Neuronal stem cell (in vitro differentiated cells): ENCODE measurements at places on chromosomes 3 and 15.

GRCh38 chr15:43463998-43464397, 29.0 kb downstream of the TP53BP1 start:
- no peak for DNase-seq

DNA sequence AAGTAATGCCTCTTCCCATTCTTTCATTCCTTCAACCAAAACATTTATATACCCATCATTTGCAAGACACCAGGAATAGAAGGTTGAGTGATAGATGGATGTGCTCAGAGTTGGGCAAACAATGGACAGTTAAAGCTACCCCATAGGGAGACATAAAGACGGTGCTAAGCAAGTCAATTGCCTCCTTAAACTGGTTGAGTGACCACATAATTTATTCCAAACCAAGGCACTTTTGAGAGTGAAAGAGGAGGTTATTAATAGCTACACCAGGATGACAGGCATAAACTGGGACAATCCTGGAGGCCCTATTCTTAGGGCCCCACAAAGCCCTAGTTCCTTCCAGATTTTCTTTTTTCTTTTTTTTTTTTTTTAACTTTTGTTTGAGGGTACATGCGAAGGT, 21.4 kb upstream of the DYNC1LI1 start:
- no peak for DNase-seq

GRCh38 chr3:17891139-17891856, 148.9 kb upstream of the TBC1D5 start:
- DNase-seq, result no peak

DNA sequence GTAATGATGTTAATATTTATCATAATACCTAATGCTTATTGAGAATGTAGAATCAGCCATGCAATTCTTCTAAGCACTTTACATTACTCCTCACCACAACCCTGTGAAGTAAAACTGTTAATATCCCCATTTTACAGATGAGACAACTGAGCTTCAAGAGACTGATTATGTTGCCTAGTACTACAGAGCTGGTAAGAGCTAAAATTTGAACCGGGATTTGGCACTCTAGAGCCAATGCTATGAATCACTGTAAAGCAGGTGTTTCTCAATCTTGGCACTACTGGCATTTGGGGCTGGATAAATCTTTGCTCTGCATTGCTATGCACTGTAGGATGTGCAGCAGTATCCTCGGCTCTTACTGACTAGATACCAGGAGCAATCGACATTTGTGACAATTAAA, 367.7 kb downstream of the MAGI1 start:
- DNase-seq, result no peak

- peak; percentile 91 for DNase-seq
These were observed 47.9 kb upstream of the TRAK1 start for GRCh38 chr3:42043099-42043813.
